ENCODE measurements at places on chromosomes 12 and 14.

DNA sequence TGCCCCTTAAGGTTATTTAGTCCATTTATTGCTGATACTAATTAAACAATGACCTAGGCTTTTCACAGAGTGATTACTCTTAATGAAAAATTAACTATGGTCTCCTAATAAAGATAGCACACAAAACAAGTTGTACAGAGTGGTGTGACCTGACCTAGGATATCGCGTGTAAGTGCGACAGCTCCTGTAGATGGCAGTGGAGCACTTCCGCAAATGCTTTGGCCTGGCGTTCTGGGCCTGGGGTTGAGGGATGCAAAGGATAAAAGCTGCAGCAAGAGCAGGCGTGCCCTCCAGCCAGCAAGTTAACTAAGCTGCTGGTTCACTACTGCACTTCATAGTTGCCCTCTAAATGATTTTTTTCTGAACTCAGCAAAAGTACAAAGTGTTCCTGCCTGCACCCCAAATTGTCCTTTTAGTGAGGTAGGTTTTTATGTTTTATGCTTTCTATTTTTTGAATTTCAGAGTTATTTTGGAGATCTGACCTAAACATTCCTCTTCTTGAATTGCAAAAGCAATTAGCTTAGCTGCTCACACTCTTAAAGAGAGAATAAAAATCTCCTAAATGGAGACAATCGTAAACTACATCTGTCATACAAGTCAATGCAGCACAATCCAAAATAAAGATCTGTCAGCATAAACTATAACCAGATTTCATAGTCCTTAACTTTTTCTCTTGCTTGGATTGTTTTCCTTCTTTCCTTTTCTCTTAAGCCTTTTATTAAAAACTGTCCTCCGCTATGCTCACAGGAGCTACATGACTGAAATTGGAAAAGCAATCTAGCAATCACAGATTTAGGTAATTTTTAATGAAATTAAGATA lies 379.6 kb downstream of the LRIG3 start:
- no peak for DNase-seq

- no peak for DNase-seq
Observed at GRCh38 chr12:123058481-123058880, 78.0 kb downstream of the ARL6IP4 start.

DNA sequence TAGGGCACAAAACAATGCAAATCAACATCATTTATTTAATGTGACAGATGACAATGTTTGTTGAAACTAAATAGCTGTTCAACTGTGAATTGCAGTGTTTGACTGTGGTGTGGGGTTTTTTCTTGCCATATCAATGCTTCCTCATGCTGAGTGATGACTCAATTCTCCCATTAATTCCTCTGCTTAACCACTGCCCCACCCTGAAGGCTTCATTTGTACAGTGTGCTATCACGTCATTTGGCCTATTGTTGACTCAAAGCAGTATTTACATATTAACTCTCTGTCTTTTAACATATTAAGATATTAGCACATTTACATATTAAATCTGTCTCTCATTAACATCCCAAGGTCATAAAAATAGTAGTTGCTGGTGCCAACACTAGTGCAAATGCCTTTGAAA lies 164.8 kb upstream of the NRXN3 start:
- DNase-seq: no peak

DNA sequence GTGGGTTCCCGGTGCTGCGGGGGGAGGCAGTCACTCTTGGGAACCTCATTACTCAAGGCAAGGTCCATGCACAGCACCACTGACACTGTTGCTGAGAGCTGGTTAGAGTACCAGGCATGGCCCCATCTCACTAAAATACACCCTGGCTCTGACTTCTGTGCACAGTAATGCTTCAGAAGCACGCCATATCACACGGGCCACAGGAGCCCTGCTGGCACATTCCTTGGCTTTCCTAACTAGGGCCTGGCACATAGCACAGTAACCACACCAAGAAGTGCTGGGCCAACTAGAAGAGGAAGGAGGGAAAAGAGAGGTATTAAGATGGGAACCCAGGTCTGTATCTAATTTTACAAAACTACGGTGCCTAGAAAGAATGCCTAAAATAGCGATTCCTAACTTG lies 13.5 kb upstream of the RAB35 start:
- DNase-seq: no peak

- no peak for DNase-seq
Observed at GRCh38 chr14:61260939-61261776, 20.0 kb downstream of the TMEM30B start.

GRCh38 chr14:74198441-74199234 lies 40.6 kb upstream of the VSX2 start:
- DNase-seq: no peak

DNA sequence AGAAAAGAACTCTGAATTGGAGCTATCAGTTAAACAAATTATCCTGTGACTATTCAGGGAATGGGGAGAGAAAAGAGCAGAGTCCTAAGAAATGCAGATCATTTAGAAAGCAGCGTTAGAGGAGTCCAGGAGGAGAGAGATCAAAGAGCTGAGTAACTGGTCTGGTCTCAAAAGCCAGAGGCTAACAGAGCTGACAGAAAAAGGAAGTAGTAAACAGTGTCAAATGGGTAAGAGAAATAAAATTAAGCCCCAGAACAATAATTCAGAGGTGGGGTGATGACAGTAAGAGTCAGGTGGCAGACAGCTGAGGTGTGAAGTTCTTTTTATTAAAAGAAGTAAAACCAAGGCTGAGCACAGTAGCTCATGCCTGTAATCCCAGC lies 19.3 kb downstream of the GXYLT1 start:
- DNase-seq: no peak

- DNase-seq: no peak
Observed at GRCh38 chr12:54654926-54655325, 6.8 kb upstream of the DCD start.

GRCh38 chr14:104561632-104562495 lies 17.7 kb upstream of the C14orf180 start:
- DNase-seq: no peak

GRCh38 chr14:65847075-65847847 lies 434.7 kb downstream of the FUT8 start:
- peak; percentile 87 for DNase-seq

- DNase-seq: no peak
Observed at GRCh38 chr14:69643430-69644200, 32.2 kb downstream of the SUSD6 start.

GRCh38 chr14:28651148-28651547 lies 115.4 kb upstream of the FOXG1 start:
- no peak for DNase-seq

- DNase-seq: peak; percentile 81
Observed at GRCh38 chr14:100285021-100285912, 21.0 kb downstream of the SLC25A29 start.

GRCh38 chr12:45828402-45828801 lies 98.9 kb downstream of the ARID2 start:
- DNase-seq: no peak

- DNase-seq: no peak
Observed at GRCh38 chr12:85530456-85530855, 250.4 kb downstream of the ALX1 start.

GRCh38 chr12:65189028-65189718 lies 19.8 kb downstream of the LEMD3 start:
- no peak for DNase-seq

DNA sequence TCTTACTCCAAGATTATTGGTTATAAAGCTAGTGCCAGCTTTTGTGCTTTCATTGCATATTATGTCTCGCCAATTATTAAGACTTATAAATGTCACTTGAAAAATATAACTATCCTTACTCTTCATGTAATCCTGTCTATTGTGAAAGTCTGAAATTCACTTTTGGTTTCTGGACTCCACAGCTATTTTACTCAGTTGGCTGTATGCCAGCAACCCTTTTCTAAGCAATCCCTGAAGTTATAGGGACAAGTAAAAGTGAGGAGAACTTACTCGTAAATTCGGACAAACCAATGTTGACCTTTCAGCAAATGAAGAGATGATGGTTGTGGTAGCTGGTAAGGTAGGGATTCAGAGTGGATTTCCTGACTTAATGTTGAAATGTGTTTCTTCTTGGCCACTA lies 196.3 kb downstream of the NPAS3 start:
- DNase-seq: no peak

DNA sequence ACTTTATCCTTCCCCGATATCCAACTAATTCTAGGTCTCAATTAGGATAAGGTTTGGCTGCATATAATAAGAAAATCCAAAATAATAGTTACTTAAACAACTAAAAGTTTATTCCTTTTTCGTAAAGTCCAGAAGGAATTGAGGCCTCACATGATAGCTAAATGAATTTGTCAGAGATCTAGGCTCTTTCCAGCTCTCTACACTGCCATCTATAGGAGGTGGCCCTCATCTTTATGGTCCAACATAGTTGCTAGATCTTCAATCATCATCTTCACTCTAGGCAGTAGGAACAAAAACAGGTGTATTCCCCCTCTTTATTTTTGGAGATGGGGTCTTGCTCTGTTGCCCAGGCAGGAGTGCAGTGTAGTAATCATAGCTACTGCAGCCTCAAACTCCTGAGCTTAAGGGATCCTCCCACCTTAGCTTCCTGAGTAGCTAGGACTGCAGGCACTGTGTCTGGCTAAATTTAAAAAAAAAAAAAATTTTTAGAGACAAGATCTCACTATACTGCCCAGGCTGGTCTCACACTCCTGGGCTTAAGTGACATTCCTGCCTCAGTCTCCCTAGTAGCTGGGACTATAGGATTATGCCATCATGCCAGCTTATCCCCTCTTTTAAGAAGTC lies 46.5 kb upstream of the SAV1 start:
- DNase-seq: peak; percentile 21

- no peak for DNase-seq
Observed at GRCh38 chr12:131452444-131452860, 258.4 kb upstream of the SFSWAP start.

GRCh38 chr12:104414581-104415341 lies 42.0 kb upstream of the CHST11 start:
- no peak for DNase-seq

- DNase-seq: no peak
Observed at GRCh38 chr14:29724991-29725390, 202.7 kb downstream of the PRKD1 start.

- DNase-seq: no peak
Observed at GRCh38 chr14:43410631-43411030, 1096.5 kb downstream of the FSCB start.

GRCh38 chr12:127943481-127944210 lies 323.3 kb upstream of the TMEM132C start:
- no peak for DNase-seq

DNA sequence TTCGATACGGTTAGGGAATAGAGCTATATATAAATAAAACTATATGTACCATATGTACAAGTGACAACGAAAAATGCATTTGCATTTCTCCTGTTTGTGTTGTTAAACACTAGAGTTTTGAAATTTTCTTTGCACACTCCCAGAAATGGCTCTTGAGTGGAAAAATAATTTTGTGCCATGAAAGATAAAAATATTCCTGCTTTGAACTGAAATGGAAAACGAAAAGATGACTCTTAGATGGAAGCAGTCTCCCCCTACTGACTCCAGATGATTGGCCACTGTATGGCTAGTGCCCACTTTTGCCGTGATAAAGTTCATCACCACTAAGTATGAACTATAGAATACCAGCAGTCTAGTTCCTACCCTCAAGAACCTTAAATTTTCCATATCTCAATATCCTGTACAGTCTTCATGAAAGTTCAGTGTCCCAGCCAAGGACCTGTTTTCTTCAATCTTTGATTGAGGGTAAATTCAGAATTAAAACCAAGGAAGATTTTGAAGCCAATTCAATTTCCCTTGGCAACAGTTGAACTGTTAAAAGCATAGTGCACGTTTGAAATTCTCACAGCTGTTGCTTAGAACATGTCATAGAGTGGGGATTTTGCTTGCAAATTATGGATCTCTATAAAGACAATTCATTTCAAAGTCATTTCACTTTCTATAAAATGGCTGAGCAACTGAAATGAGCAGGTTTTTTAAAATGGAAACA lies 1.6 kb upstream of the PPP2R5E start:
- DNase-seq: no peak

DNA sequence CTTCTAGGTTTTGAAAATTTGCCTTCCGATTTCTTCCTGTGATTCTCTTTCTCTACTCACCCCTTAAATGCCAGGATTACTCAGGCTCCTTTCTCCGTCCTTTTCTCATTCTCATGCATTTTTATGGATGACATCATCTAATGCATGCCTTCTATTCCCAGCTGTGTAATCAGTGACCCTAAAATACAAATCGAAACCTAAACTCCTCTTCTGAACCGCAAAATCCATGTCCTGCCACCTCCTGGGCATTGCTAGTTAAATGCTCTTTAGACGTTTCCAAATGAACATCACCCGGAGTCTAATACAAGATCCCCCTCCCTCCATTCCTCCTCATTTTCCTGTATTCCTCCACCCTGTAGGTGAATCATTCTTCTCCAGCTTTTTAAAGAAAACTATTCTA lies 1703.1 kb upstream of the FLRT2 start:
- no peak for DNase-seq

GRCh38 chr14:99686557-99687283 lies 2.6 kb downstream of the CYP46A1 start:
- DNase-seq: no peak

DNA sequence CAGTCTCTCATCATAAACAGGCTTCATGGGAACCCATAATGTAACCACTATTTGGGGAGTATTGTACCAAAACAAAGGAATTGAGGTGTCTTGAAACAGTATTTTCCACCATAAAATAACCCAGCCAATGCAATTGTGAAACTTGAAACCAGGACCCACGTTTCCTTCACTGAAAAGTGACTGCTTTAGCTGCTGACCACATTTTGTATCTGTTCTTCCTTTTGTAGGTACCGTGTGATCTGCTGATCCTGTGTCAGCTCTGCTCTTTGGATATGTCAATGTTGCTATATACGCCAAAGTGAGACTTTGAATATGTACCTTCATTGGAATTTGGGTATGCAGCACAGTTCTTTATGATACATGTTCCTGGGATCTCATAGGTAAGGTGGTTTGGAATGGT lies 95.1 kb upstream of the CNTN1 start:
- no peak for DNase-seq
